Renal cortical epithelial cell (primary cell): ENCODE measurements at places on chromosomes 3 and 15. TPM values are rescaled to one million over a fixed set of nuclear protein-coding genes. Genes with fewer than 3 reads are reported as not detected.

DNA sequence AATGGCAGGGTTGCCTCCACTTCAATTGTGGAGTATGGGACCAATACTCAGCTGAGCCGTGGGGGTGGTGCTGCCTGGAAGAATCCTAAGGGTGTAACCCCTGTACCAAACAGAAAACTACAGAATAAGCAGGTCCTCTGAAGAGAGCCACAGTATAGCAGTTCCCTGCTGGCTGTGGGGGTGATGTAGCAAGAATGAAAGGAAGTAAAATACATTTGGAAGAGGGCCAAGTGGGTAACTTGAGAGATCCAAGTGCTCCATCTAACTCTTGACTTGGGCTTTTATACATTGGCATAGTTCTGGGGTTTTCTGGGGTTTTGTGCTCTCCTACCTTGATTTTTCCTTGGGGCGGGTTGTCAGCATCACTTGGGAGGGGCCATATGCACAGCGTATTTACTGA is 341.4 kb downstream of the OTOL1 start:
- no peak for DNase-seq

GRCh38 chr3:100401674-100402041 is 319 bp downstream of the LNP1 start:
- DNase-seq: peak; percentile 21

- DNase-seq: no peak
These were observed 810.3 kb downstream of the ROBO1 start for GRCh38 chr3:78957456-78957855.

PAQR5 gene
- total RNA-seq: 8.2 and 8.9 TPM in 2 replicates

- peak; percentile 97 for DNase-seq
These were observed 18.6 kb downstream of the WHAMM start for GRCh38 chr15:82828075-82828474.

MAGI1 gene
- total RNA-seq: 4.9 and 30.5 TPM in 2 replicates

GRCh38 chr3:12633108-12633507 is 30.8 kb downstream of the RAF1 start:
- DNase-seq: no peak

- no peak for DNase-seq
These were observed 17.7 kb downstream of the POC1A start for GRCh38 chr3:52136513-52136912.

DNA sequence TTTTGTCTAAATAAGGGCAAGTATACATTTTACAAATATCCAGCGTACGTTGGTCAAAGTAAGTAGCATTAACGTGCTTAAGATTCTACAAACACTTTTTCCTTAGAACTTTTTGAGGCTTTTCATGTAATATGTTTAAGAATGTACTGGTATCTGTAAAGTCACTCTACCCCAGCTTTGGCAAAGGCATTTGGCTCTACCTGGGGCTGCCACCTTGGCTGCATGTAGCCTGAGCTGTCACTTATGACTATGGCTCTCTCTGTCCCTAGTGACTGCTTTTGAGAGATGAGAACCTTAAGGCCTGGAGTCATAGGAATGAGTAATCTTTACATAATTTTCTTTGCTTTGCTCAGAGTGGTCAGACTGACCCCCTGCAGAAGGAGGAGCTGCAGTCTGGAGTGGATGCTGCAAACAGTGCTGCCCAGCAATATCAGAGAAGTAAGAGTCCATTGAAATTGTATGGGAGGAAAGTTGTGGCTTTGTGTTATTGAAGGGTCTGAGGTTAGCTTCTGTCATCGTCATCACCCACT is 61.2 kb downstream of the IQGAP1 start:
- no peak for DNase-seq
